ENCODE measurements at places on chromosomes 16 and 17.
A peak's percentile ranks its signal among the peaks of the same experiment; 100 is the strongest.

- DNase-seq: no peak
These were observed 24.4 kb upstream of the VAT1L start for GRCh38 chr16:77763994-77764393.

GRCh38 chr16:3152991-3153368 lies 18.2 kb downstream of the ZNF213 start:
- no peak for DNase-seq

- DNase-seq: no peak
These were observed 6.5 kb upstream of the MC1R start for GRCh38 chr16:89912143-89912542.

- DNase-seq: no peak
These were observed 20.3 kb downstream of the PARN start for GRCh38 chr16:14609716-14610115.

DNA sequence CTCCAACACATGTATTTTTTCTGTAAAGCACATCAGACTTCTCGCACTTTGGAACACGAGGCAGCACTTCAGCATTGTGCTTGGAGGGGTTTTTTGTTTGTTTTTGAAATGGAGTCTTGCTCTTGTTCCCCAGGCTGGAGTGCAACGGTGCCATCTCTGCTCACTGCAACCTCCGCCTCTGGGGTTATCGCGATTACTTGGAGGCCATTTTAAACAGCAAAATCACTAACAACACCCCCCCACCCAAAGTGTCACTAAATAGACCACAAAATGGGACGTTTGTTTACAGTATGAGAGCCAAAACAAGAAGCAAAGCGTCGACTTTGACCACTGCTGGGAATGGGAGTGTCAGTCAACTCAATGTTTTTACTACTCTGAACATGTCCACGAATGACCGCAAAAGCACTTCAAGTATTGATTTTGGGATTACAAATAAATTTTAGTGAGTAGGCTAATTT lies 9.0 kb upstream of the C16orf87 start:
- no peak for DNase-seq

GRCh38 chr17:62931101-62931500 lies 34.9 kb upstream of the TANC2 start:
- DNase-seq: no peak

- peak; percentile 8 for DNase-seq
These were observed 24.6 kb downstream of the HIGD1B start for GRCh38 chr17:44872131-44872768.

GRCh38 chr16:19294156-19294649 lies 8.7 kb downstream of the CLEC19A start:
- DNase-seq: no peak
